Activated naive CD8-positive, alpha-beta T cell treated with anti-CD3 and anti-CD28 coated beads, Interleukin-2, amount 10 ng/mL, durations not matched to agents 7 days and 5 days (primary cell): ENCODE measurements at places on chromosomes 4 and X.

- DNase-seq = no peak
Measured at GRCh38 chrX:46686003-46686645, 72.8 kb downstream of the SLC9A7 start.

GRCh38 chr4:38179690-38180377, 219.6 kb downstream of the PTTG2 start:
- peak; percentile 70 for DNase-seq

- DNase-seq = no peak
Measured at GRCh38 chr4:180028682-180029081, 2214.5 kb upstream of the TENM3 start.

GRCh38 chr4:43253541-43253940, 361.0 kb downstream of the GRXCR1 start:
- DNase-seq = no peak

GRCh38 chrX:24357106-24357505, 3.3 kb upstream of the SUPT20HL1 start:
- no peak for DNase-seq

- no peak for DNase-seq
Measured at GRCh38 chr4:159220353-159220752, 117.5 kb downstream of the RAPGEF2 start.

GRCh38 chr4:25437926-25438325, 60.9 kb downstream of the ANAPC4 start:
- no peak for DNase-seq
